HCT116 (cell line): ENCODE measurements at places on chromosomes 11 and 22. TPM values are rescaled to one million over a fixed set of nuclear protein-coding genes. Genes with fewer than 3 reads are reported as not detected.

BTG4 gene
- not detected for total RNA-seq

MS4A12 gene
- total RNA-seq: not detected

DNA sequence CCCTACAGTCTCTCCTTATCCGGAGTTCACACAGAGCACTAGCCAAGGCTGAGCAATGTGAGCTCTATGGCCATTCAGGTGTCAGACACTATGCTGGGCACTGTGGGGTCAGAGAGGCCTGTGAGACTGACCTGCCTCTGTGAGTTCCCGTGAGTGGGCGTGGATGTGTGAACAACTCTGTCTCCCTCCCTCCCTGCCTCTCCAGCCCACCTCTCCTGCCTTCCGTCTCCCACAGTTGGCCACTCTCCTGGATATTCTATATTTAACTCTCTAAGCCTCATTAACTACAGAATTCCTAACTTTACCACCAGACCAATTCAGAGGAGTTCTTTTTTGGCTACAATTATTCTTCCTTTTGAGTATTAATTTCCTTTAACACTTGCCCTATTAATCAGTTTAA is 191.6 kb upstream of the NCAM1 start:
- no peak for DNase-seq

DNA sequence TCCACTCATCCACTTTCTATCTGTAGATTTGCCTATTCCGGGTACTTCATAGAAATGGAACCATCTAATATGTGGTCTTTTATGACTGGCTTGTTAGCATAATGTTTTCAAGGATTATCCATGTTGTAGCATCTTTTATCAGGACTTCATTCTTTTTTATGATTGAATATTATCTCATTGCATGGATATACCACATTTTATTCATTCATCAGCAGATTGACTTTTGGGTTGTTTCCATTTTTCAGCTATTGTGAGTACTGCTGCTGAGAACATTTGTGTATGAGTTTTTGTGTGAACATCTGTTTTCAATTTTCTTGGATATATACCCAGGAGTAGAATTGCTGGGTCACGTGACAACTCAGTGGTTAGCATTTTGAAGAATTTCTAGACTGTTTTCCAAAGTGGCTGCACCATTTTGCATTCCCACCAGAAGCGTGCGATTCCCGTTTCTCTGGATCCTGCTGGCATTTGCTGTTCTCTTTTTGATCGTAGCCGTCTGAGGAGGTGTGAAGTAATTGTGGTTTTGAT is 8.9 kb downstream of the DERL3 start:
- no peak for DNase-seq

- DNase-seq: no peak
Observed at GRCh38 chr22:23369054-23369685, 188.9 kb downstream of the BCR start.

DNA sequence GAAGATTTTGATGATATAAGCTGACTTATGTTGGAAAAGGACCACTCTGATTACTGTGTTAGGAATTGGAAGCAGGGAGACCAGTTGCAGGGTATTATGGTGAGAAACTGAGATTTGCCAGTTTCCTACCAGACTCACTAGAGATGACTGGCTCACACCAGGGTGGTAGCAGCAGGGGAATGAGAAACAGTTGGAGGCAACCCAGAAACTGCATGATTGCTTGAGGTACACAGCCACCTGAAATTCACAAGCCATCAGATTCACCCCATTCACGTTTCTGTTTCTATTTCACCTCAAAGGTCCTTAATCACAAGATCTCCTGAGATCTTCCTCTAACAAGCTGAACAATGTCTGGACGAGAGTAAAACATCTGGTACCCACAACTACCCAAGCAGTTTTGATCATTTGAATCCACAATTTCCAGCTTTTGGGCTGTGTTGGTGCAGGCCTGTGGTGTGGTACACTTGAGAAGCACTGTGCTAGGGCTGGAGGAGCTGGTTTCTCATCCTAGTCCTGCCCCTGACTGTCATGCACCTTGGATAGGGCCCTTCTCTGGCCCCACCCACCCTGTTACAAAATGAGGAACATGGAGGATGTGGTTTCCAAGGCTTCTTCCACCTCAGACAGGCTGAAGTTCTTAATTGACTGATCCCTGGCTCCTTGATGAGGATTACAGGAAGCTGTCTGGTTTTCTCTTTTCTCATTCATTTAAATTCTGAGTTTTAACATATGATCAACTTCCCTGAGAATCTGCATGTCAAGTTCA is 233.4 kb downstream of the INSC start:
- no peak for DNase-seq

- DNase-seq: no peak
Observed at GRCh38 chr11:68927280-68928135, 23.8 kb downstream of the IGHMBP2 start.
